ENCODE measurements at places on chromosomes 3 and 15.

DNA sequence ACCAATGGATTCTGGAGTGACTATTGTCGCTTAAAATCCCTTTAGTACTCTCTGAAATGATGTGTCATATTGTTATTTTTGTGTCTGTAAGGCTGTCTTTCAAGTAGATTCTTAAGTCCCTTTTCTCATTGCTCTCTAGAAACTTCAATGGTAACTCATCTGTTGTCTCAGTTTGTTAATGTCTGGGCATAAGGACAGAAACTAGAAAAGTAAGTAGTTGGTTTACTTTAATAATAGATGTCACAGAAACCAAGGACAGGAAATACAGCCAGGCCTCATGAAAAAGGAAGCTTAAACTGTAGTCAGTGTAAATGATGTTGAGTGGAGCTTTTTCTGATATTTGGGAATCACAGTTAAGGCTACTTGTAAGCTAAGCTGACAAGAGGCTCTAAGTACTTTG lies 730.2 kb upstream of the DPPA4 start:
- no peak for DNase-seq

- DNase-seq, result no peak
These were observed 13.3 kb upstream of the TM4SF1 start for GRCh38 chr3:149390772-149391212.

GRCh38 chr3:1191026-1191425 lies 98.2 kb downstream of the CNTN6 start:
- no peak for DNase-seq

DNA sequence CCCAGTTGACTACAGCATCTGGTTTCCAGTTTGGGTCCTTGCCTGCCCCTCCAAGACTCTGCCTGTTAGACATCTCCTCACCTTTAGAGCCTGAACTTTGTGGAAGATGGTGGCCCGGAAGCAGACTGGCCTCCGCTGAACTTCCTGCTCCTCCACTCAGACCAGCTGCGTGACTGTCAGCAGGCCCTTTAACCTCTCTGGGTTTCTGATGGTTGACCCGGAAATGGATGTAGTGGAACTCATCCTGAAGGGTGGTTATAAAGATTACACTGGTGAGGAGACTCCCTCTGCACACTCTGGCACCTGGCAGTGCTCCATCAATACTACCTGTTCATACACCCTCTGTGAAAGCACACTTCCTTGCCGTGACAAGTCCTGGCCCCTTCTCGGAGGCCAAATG lies 151.9 kb upstream of the TLE3 start:
- no peak for DNase-seq

- no peak for DNase-seq
These were observed 5.2 kb downstream of the CD200 start for GRCh38 chr3:112338021-112338726.

DNA sequence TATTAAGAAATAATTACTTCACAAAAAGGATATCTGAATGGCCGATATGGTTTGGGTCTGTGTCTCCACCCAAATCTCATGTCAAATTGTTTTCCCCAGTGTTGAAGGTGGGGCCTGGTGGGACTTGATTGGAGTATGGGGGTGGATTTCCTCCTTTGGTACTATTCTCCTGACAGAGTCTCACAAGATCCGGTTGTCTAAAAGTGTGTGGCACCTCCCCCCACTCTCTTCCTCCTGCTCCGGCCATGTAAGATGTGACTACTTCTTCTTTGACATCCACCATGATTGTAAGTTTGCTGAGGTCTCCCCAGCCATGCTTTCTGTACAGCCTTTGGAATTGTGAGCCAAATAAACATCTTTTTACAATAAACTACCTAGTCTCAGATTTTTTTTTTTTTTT lies 34.5 kb downstream of the ZBTB11 start:
- no peak for DNase-seq

GRCh38 chr15:89140595-89140994 lies 52.3 kb downstream of the ABHD2 start:
- no peak for DNase-seq

DNA sequence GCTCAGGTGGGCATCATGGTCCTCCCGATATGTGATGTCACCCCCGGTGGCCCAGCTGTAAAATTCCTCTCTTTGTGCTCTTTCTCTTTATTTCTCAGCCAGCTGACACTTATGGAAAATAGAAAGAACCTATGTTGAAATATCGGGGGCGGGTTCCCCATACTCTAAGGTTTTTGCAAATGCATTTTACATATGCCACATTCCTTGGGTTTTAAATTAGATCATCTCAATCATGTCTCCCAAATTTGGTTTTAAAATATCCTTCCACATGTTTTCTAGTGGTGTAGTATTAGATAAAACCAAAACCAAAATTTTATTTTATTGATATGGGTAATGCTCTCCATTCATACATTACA lies 4.4 kb upstream of the TMEM62 start:
- no peak for DNase-seq

GRCh38 chr3:139284221-139284620 lies 59.6 kb upstream of the MRPS22 start:
- no peak for DNase-seq

- DNase-seq, result no peak
These were observed 51.2 kb downstream of the HMCES start for GRCh38 chr3:129329858-129330257.

DNA sequence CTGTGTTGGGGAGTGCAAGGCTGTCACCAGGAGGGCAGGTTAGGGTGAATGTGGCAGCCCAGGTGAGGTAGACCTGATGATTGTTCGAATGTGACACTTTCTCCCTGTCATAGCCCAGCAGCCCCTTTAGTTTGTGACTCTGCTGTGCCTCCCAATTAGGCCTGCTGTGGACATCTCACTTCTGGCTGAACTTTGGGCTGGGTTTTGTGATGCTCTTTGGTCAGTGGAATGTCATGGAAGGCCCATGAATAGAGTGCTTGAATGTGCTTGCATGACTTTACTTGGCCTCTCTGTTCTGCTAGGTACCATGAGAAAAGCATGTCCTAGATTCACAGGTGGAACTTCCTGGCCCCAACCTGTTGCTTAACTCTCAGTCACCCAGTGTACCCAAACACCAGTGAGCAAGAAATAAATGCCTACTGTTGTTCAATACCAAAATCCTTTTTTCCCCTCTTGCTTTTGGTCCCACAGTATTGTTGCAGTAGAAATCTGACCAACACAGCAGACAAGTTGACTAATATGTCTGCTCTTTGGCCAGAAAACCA lies 249.7 kb downstream of the PTPRG start:
- no peak for DNase-seq

GRCh38 chr3:192445770-192446644 lies 281.3 kb downstream of the FGF12 start:
- no peak for DNase-seq

- no peak for DNase-seq
These were observed 815 bp upstream of the ZNF280D start for GRCh38 chr15:56734013-56734635.

- DNase-seq, result no peak
These were observed 148.6 kb downstream of the SST start for GRCh38 chr3:187521546-187521945.

GRCh38 chr3:23183731-23184130 lies 19.4 kb upstream of the UBE2E2 start:
- DNase-seq, result no peak

DNA sequence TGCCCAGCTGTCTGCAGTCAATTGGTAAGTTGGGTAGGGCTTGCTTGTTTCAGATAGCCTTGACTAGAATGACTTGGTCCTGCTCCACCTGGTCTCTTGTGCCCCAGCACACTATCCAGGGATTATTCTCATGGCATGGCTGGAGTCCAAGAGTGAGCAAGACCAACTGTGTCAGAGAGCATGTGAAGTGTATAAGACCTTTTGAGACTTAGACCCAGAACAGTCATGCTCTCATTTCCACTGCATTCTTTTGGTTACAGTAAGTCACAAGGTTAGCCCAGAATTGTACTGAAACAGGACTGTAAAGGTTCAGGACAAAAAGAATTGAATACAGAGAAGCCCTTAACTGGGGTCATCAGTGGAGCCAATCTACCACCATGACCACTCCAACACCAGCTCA lies 650.8 kb upstream of the ADAMTS9 start:
- DNase-seq, result no peak

DNA sequence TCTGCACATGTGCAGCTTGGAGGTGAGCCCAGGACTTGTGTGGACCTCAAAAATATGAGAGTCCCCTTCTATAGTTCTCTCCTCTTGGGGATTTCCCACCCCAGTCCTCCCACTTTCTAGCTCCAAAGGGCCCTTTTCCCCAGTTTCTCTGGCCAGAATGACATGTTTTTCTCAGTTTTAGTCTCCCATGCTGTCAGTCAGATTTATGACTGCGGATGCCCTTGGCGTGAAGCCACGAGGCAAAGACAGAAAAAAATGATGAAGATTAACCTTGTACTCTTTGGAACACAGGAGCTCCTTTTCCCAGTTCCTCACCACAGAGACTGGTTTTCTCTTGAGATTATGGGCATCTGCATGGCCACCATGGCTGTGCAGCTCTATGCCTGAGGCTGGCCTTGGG lies 72.0 kb upstream of the TTBK2 start:
- DNase-seq, result no peak

DNA sequence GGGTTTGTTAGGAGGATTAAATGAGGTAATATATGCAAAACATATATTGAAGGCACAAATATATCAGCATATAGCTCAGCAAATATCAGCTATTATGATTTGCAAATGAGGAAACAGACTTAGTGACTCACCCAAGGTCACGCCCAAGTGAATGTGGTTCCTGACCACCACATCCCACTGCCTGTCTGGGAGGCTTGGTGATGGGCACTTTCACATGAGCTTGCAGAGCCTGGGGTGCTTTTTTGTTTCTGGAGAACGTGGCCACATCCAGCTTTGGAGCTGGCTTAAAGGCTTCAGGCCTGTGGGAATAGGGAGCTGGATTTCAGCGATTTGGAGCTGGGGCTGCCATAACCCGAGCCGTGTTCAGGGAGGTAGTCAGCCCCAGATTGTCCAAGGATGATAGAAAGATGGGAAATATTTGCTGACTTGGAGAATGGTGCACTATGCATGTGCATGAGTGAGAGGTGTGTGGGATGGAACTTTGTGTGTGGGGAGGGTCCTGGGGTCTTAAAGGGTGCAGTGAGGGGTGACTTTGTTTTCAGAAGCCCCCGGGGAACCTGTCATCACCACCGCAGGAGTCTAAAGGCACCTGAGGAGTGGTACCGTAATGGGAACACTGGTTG lies 12.0 kb upstream of the FGD5 start:
- no peak for DNase-seq

DNA sequence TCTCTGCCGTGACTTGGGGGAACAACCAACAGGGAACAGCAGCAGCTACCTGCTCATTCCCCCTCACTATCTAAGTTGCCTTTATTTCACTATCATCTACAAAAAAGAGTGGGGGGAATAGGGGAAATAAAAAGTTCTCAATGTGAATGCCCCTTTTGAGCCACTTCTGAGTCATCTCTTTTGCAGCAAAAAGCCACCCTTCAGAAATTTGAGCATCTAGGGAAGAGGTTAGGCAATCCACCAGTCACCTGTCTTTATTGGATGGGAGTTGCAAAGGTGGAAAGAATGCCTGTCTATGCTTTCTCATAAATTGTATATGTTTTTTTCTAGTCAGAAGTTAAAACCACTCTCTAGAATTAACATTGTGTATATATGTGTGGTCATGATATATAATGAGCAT lies 41.1 kb downstream of the GPD1L start:
- DNase-seq, result no peak

DNA sequence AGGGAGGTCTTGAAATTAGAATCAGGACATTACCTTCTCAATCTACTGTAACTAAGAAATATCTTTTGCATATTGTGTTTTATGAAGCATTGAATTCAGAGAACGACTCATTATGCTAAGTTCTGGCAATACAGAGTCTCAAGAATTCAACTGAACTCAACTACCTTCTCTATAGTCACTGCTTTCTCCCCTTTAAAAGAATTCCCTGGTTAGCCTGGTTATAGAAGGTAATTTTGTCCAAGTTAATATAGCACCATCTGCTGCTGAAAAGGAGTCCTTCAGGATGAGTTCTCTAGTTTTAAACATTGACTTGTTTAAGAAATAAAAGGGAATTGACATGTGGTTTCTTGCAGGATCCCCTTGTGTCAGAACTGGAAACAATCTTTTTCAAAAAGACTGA lies 60.2 kb downstream of the IL16 start:
- no peak for DNase-seq

GRCh38 chr15:65368302-65369211 lies 9.2 kb downstream of the IGDCC3 start:
- no peak for DNase-seq

DNA sequence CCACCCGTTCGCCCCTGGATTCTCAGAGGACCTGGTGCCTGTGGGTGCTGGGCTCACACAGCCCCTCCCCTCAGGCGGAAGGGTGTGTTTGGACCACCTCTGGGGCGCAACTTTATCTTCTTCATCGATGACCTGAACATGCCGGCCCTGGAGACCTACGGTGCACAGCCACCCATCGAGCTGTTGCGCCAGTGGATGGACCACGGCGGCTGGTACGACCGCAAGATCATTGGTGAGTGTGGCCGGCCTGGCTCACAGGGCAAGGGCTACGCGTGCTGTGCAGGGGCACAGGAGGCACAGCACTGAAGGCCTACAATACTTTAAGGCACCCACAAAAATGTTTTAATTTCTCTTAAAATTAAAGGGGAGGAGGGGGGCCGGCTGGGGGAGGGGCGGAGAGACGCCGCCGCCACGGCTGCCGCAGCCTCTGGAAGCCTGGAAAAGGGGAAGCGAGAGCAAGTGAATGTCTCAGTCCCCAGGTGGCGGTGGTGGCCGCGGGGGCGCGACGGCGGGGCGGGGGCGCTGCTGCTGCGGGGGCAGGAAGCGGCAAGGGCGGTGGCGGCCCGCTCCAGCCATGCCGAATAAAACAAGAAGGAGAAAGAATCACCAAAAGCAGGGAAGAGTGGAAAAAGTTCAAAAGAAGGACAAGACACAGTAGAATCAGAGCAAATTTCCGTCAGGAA lies 56.8 kb downstream of the DNAH1 start:
- peak; percentile 63 for DNase-seq

GRCh38 chr15:72796515-72797337 lies 13.2 kb upstream of the ADPGK start:
- peak; percentile 83 for DNase-seq

- DNase-seq, result no peak
These were observed 78.3 kb upstream of the ZNF280D start for GRCh38 chr15:56811586-56811985.

GRCh38 chr15:52879145-52879544 lies 89.0 kb upstream of the ONECUT1 start:
- no peak for DNase-seq

DNA sequence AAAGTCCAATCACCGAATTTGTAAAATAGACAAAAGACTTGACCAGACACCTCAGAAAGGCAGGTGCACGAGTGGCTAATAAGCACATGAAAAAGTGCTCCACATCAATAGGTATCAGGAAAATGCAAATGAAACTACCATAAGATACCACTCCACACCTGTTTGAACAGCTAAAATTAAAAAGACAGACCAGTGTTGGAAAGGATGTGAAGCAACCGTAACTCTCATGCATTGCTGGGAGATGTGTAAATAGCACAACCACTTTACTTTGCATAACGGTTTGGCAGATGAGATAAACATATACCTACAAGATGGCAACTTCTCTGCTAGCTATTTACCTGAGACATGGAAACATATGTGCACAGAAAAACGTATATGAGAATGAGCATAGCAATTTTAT lies 56.9 kb downstream of the CADPS start:
- no peak for DNase-seq

- DNase-seq, result no peak
These were observed 120.9 kb upstream of the PDZRN3 start for GRCh38 chr3:73745526-73746191.
